ENCODE measurements at places on chromosomes 5 and 9. TPM values are rescaled to one million over a fixed set of nuclear protein-coding genes. Genes with fewer than 3 reads are reported as not detected.

GZMA gene
- not detected for total RNA-seq

ARHGAP26 gene
- total RNA-seq: 18.6 TPM

DNA sequence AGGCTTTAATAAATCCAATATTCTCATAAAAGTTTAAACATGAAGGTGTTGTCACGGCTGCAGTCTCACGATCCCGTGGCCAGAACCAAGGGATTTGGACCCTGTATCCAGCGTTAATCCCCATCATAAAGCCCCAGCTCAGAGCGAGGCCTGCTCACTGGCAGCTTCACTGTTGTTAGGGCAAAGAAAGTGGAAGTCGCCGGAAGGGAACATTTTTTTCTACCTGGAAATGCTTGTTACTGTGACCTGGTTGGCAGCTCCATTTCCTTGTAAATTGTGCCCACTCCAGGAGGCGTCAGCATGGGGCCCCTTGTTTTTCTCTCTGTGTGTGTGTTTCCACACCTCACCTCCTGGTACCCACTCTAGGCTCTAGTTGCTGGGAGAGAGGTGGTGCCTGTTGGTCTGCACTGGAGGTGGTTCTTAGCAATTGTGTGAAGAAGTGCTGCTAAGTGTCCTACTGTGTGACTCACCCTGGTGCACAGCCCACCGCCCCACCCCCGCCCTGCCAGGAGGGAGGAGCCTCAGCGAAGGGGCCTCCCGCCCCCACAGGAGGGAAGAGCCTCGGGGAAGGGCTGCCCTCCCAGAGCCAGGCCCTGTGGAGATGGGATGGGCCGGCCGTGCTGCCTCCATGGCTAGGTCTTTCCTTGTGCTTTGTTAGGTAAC, 105.1 kb downstream of the EHMT1 start:
- H3K4me1 ChIP-seq: peaks cover 14% of the 10 kb centered on the region
- no peak overlapping the region for H3K27ac ChIP-seq

DNA sequence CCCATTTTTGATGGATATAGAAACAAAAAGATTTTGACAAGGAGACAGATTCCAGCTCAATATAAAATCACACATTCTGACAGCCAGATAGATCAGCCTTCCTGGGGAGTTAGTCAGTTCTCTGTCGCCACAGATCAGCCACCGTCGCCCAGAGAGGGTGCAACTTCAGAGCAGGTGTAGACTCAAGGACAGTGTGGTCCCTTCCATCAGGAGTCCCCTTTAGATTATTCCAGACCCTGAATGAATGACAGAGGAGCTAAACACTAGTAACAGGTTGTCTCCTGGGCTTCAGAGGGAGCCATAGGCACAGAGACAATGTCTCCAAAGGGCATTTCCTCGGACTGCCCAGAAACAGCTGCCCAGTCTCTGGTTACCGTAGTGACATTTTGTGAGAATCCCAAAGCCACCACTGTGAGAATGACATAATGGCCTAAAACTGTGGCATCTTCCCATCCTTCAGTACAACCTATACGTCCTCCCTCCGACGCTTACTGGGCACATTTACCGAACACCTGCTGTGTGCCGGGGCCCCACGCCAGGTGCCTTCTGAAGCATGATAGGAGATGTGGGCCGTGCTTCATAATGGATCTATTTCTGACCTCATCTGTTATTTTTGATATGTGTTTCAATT, 47.4 kb upstream of the SLC2A8 start:
- no peak overlapping the region for H3K4me3 ChIP-seq
- no peaks in the 10 kb centered on the region for H3K4me1 ChIP-seq
- DNase-seq: no peak
- H3K36me3 ChIP-seq: peaks cover 15% of the 10 kb centered on the region
- no peaks in the 10 kb centered on the region for H3K27me3 ChIP-seq

GRCh38 chr5:78791501-78792100, 143.0 kb upstream of the LHFPL2 start:
- no peak overlapping the region for H3K27ac ChIP-seq
- no peaks in the 10 kb centered on the region for H3K4me1 ChIP-seq
- no peak overlapping the region for H3K4me3 ChIP-seq

DNA sequence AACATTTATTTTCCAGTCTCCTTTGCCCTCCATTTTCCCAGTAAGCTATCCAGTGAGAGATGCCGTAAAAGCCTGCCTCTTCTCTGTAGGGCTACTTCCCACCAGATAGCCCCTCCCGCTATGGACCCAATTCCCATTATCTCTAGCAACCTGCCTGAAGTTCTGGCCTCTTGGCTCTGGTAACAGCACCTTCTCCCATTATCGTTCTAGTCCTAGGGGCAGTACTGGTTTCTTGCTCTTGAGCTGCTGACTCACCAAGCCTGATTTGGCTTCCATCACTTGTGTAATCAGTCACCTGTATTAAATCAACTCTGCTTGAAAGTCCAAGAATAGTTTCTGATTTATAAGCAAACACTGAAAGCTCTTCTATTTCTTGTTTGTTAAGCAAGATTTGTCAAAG, 42.8 kb upstream of the PARP8 start:
- H3K27me3 ChIP-seq: no peaks in the 10 kb centered on the region
- H3K4me3 ChIP-seq: no peak overlapping the region
- no peak overlapping the region for H3K27ac ChIP-seq
- H3K36me3 ChIP-seq: no peaks in the 10 kb centered on the region
- H3K4me1 ChIP-seq: no peaks in the 10 kb centered on the region
- no peak for DNase-seq

GRCh38 chr5:116696366-116696765, 121.7 kb upstream of the SEMA6A start:
- no peak overlapping the region for H3K4me3 ChIP-seq
- H3K36me3 ChIP-seq: no peaks in the 10 kb centered on the region
- H3K4me1 ChIP-seq: peaks cover 4% of the 10 kb centered on the region
- H3K27ac ChIP-seq: no peak overlapping the region
- H3K27me3 ChIP-seq: no peaks in the 10 kb centered on the region
- peak; percentile 9 for DNase-seq

DNA sequence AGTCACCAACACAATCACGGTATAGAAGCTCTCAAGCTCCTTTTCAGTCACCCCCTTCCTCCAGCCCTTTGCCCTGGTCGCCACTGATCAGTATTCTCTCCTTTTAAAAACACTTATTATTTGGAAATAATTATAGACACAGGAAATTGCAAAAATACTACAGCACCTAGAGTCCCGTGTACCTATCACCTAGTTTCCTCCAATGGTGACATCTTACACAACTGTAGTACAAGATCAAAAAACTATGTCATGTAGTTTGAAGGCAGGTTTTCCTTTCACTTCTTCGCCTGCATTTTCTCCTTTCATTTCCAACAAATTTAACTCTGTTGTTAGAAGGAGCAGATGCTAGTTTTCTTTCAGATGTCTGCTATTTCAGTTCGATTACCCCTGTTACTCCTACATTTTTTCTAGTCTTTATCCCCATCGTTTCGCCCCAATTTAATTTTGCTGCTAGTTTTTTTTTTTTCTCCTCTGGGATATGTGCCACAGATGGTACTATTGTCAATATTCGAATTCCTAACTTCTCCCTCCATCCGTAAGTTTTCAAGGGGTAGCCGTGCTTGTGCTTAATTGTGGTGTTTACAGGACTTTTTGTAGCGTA, 612 bp upstream of the ATG10 start:
- H3K4me3 ChIP-seq: peak overlapping the region; percentile 94
- peaks cover 6% of the 10 kb centered on the region for H3K4me1 ChIP-seq
- DNase-seq: no peak
- H3K36me3 ChIP-seq: no peaks in the 10 kb centered on the region

GRCh38 chr9:8648271-8648845, 848.8 kb upstream of the DMAC1 start:
- no peaks in the 10 kb centered on the region for H3K4me1 ChIP-seq
- no peaks in the 10 kb centered on the region for H3K27me3 ChIP-seq
- H3K4me3 ChIP-seq: no peak overlapping the region
- H3K36me3 ChIP-seq: no peaks in the 10 kb centered on the region
- DNase-seq: no peak
- no peak overlapping the region for H3K27ac ChIP-seq
